ENCODE measurements at places on chromosomes 2 and 18.

DNA sequence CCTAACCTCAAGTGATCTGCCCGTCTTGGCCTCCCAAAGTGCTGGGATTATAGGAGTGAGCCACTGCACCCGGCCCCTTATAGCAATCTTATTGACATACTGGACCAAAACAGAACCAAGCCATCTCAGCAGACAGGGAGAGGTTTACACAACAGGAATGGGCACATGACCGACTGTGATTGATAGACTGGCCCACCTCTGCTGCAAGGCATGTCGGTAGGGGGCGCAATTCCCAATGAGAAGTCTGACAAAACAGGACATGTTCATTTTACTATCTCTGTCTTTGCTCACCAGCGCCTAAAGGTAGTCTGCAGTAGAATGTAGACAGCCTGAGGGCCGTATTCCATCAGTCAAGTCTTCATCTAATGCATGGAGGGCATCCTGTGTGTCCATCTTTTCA is 2.0 kb downstream of the LYPD6B start:
- peak; percentile 72 for DNase-seq

DNA sequence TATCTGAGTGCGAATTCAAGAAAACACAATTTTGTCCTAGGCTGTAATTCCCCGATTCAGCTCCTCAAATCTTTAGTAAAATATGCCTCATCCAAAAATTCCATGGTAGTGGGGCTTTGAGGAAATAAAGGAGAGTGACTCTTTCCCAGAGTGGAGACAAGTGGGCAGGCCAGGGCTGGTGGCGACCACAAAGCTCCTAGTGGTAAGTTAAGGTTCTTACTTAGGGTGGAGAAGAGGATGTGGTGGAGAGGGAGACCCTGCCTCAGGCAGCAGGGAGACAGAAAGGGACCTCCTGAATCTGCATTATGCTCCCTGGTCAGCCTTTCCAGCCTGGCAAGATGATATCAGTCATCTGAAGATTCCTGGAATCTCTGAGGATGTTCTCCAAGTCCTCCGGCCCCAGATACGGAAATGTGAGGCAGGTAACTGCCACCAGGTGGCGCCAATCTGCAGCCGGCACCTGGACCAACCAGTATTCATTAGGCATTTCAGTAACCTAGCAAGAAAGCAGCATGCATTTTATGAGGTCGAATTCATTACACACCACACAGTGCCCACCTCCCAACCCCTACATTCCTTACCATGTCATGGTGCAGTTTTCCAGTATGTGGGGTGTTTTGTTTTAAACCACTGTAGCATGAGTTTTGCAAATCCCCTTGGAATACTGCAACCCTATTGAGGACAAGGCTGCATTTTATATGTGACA is 106.4 kb downstream of the POLE4 start:
- peak; percentile 86 for DNase-seq

DNA sequence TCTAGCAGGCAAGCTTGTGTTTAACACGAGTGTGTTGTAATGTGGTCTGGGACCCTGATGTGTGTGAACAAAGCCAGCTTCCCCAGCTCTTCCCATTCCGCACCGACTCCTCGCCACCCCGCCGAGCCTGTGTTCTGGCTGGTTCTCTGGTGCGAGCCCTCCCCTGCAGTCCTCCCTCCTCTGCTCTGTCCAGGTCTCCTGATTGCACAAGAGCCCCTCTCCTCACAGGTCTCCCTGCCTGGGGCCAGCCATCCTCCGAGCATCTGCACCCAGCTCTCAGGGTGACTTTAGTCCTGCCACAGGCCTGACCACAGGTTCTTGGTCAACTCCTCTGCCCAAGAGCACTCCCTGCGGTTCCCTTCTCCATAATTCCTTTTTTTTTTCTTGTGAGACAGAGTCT is 13.2 kb downstream of the SLC66A3 start:
- DNase-seq, result no peak

DNA sequence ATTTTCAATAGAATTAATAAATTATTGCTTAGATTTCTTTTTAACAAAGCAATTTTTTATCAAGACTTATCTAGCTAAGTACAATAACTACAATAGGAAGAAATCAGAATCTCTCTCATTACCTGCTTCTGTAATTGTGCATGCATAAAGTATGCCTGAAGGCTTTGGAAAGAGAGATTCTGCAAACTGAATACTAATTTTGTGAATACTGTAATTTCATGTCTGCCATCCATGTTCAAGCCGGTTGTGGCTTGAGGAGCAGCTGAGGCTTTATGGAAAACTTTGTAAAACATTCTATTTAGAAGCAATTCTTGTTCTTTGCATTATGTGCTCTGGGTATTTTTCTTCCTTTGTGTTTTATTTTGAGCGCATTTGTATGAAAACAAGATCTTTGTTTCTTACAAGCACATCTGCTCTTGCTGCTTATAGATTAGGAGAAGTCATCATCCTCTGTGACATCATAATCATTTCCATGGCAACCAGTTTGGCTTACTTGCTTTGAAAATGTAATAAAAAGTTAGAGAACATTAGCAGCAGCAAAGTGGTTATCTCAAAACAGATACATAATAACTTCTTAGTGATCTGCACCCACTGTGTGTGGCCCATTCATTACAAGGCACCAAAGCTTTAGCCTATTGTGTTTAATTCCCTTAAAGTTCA is 16.0 kb upstream of the IKZF2 start:
- no peak for DNase-seq

DNA sequence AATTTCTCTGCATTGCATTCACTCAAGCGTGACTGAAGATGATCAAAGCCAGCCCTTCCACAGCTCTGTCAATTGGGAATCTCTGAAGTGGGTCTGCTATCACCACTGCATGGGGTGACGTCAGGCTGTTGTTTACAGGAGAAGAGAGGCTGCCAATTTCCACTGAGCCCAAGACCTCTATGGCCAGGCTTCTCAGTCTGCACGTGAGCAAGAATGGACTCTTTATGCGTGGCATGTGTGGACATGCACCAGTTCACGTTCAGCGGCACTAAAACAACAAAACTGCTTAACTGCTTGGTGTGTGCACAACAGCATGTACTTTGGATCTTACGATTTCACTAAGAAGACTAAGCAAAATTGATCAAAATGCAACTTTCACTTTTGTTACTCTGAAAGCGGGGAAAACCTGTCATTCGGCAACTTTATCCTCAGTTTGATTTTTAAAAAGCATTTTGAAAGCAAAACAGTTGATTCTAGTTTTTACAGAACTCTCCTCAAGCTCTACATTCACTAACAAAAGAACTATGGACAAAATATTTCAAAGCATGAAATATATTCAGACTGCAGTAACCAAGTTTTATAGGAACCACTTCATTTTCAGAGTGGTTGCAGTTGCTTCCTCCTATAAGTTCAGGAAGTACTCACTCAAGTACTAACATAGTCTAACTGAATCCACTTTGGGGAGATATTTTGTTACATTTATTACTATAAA is 77.0 kb upstream of the SERTAD2 start:
- no peak for DNase-seq

DNA sequence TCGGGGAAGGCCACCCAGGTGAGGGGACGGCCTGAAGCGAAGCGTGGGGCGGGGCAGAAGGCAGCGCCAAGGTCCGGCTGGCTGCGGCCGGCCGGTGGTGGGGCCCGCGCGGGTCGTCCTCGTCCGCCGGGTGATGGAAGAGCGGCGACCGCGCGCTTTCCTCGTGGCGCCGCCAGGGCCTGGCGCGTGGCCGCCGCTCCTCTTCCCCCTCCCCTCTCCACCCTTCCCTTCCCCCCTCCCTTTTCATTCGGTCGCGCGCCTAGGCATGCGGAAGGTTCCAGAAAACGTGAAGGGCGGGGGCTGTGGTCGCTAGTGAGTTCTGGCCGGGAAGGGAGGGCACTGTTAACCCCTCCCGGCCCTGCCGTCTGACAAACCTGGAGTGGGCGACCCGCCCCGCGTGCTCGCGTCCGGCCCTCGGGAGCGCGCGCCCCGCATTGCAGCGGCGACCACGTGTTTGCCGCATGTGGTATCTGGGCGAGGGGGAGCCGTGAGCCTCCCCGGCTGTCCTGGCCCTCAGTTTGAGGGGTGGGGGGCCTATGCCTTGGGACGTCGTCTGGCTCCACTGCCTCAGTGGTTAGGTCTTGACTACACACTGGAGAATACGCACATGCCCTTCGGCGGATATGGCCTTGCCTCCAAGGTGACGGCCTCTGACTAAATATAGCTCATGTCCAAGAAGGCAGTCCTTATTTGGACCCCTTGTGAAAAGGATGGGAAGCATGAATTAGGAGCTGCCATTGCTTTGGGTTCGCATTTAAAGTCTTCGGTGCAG is 579 bp downstream of the MAT2A start:
- peak; percentile 71 for DNase-seq

GRCh38 chr2:187546762-187547333 is 7.4 kb downstream of the TFPI start:
- DNase-seq, result no peak

DNA sequence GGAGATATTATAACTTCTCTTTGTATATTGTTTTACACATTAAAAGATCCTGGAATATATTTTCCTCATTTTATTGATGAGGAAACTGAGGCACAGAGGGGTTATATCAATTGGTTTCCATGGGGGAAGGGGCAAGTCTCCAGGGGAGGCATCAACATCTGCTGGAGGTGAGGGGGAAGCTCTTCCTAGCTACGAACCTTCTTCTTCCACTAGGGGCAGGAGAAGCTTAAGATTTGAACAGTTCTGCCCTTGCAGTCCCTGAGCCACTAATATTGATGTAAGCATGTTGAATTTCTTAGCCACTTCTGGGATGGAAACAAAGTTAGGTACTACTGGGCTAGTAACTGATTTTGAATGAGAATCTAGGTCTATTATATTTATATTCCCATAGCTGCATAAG is 140.1 kb upstream of the AQP4 start:
- DNase-seq, result no peak

GRCh38 chr2:175275539-175275938 is 94.0 kb upstream of the ATP5MC3 start:
- no peak for DNase-seq

DNA sequence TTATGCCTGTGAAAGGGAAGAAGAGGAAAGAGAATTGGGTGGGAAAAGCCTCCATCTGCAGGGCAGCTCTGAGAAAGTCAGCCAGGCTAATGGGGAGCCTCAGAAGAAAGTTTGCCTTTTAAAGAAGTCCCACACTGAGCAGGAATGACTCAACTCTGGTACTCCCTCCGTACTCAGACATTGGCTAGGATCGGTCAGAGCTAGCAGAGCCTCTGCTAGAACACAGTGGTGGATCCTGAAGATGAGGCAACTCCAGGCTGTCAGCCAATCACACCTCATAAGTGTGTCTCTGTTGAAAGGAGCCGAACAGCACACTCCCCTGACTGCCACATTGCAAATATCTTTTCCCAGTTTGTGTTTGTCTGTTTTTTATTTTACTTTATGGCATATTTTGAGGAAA is 96.9 kb downstream of the HNRNPLL start:
- DNase-seq, result no peak

GRCh38 chr2:73837847-73838585 is 9.3 kb downstream of the STAMBP start:
- no peak for DNase-seq

DNA sequence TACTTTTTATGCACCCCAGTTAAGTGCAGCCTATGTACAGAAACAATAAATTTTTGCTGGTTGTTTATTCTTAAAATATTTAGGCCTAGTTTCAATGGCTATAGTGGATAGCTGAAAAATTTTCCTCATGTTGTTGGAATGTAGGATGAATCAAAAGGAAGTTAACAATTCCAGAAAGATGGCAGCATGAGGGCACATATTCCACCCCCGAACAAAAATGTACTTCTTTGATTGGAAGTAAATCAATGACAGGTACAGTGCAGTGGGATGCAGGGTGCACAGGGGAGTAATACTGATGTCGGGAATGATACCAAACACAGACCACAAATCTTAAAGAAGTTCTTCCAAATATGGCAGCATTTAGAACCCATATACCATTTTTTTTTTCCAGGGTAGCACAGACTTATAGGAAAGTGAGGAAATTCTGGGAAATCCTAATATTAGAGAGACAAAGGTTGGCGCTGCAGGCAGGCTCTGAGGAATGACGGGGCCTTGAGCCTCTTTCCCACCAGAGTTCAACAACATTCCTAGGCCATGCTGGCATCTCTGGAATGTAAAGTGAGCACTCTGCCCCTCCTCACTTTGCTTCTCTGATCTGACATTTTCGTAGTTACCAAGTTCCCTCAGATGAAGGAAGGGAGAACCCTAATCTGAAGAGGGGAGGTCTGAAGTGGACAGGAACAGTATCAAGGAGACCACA is 36.6 kb upstream of the IKZF2 start:
- no peak for DNase-seq

DNA sequence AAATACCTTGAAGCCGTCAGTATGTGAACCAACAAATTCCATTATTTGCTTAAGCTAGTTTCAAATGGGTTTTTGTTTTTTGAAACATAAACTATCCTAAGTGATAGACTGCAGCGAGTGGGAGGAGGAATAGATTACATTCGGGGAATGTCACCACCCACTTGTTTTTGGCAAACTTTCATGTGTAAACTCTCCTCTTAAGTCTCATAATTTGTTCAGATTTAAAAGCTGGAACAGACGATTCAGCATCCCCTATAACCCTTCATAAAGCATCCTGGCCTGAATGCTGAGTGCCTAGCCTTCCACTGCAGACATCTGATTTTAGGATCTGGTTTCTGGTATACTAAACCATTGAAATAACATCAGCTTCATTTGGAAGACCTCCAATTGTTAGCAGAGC is 51.0 kb downstream of the CPO start:
- no peak for DNase-seq

GRCh38 chr2:239803766-239804115 is 221.4 kb downstream of the NDUFA10 start:
- DNase-seq, result no peak

GRCh38 chr18:62621546-62621945 is 93.8 kb upstream of the PHLPP1 start:
- DNase-seq, result no peak

- DNase-seq, result no peak
These were observed 170.3 kb upstream of the MGAT5 start for GRCh38 chr2:134083548-134083947.

DNA sequence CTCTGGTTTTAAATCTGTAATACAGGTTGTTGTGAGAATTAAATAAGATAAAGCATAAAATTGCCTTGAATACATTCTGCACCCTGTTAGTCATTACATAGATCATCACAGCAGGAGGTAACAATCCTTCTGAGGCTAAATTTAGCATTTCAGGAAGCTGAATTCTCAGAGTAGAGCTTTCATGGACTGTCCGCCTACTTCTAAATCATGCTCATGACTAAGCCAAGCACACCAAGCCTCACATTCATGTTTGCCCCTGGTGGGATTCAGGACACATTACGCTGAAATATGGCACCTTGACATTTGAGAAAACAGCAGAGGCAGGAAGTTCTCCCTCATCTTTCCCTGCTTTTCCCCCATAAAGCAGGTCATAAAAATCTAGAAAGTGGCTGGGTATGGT is 16.6 kb upstream of the PIK3C3 start:
- DNase-seq, result no peak

- no peak for DNase-seq
These were observed 111.3 kb downstream of the LNPK start for GRCh38 chr2:175890636-175891242.

- no peak for DNase-seq
These were observed 118.8 kb downstream of the SCN9A start for GRCh38 chr2:166256896-166257295.

DNA sequence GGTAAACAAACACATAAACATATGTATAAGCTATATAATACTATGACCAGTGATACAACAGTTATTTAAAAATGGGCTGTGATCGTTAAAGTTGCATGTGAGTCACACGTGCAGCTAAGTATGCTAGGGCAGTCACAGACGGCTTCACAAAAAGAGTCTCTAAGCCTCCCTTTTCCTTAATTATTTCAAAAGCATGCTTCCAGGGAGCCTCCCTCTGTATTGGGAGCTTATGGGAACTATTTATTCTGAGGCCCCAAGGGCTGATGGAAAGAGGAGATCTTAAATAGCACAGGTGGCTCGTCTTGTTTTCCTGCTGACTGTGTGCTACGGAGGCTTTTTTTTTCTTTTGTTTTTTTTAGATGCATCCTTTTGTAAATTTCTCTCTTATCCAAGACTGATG is 94.3 kb downstream of the ADCYAP1 start:
- no peak for DNase-seq
